ENCODE measurements at places on chromosomes 16 and 17.
A peak's percentile ranks its signal among the peaks of the same experiment; 100 is the strongest.

DNA sequence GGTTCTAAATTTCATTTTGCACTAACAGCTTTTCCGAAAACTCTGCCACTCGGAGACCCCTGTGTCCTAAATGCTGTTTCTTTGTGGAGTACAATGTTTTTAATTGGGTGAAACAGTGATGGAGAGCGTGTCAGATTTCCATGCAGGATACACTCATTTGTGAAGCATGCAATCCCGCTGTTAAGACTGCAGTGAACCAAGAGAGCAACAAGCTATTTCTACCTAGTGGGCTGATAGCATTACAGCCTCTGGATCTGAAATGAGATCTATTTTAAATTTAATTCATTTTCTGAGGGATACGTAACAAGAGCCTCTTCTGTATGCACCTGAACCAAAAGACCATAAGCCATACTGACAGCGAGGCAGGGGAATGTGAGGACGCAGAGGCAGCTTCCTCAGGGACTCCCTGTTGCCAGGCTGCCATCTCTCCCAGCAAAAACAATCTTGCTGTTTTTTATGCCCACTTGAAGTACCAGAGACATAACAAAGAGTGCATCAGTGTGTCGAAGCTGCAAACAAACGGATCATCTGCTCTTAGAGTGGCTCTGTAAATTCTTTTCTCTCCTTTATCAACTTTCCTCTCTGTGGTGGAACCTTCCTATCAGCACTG lies 199.9 kb upstream of the COX10 start:
- DNase-seq = no peak

GRCh38 chr16:9103546-9103945 lies 12.1 kb downstream of the HAPSTR1 start:
- DNase-seq = no peak

GRCh38 chr17:4913994-4914393 lies 11.1 kb upstream of the CHRNE start:
- no peak for DNase-seq

- DNase-seq = no peak
Observed at GRCh38 chr16:57720142-57720575, 15.4 kb upstream of the KATNB1 start.

- no peak for DNase-seq
Observed at GRCh38 chr17:68581863-68582645, 19.1 kb downstream of the FAM20A start.

- DNase-seq = no peak
Observed at GRCh38 chr16:21656795-21657768, 4.7 kb upstream of the IGSF6 start.

DNA sequence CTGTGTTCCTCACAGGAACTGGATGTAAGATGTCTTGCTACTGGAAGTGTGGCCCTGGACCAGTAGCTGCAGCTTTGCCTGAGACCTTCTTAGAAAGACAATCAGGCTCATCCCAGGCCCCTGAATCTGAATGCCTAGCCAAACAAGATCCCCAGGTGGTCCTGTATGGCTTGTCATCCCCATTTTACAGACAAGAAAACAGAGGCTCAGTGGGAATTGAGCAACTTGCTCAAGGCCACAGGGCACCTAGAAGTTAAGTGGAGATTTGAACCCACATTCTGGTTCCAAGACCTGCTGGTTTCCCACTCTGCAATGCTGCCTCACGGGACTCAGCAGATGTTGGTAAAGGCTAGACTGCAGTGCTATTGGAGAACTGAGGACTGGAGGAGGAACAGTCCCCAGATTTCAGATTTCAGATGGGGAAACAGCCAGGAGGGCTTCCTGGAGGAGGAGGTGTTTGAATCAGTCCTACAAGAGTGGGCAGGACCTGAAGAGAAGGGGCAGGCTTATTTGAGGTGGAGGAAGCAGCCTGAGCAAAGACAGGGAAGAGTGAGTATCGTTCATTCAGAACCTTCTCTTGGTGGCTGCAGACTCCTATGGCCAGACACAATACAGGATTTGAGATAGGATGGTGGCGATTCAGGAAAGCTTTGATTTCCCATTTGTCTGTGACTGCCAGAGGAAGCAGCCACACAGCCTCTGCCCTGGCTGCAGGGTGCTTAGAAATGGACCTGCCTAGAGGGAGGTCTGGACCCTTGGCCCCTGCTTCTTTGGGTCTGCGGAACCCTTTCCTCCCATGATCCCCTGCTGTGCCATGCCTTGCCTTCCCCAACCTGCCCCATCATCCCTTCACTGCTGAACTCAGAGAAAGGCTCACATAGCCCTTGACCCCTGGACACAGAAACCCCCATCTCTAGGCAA lies 233.4 kb upstream of the NLRP1 start:
- no peak for DNase-seq

DNA sequence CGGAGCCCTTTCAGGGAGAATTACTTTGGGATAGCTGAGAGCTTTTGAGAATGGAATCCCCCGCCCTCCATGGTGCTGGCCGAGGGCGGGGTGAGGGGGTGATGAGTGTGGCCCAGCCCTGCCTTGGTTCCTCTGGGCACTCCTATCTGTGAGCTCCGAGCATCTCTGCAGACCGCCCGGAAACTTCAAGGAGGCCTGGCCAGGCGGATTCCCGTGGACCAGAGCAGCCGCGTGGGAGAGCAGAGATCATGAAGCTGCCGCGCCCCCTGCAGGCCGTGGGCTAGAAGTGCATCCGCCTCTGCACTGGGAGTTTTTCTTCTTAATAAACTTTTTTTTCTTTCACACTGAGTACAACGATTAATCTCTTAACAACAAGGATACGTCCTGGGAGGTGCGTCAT lies 392.9 kb upstream of the EEF2KMT start:
- DNase-seq = peak; percentile 30

- DNase-seq = no peak
Observed at GRCh38 chr17:6018788-6019187, 51.4 kb upstream of the WSCD1 start.

- no peak for DNase-seq
Observed at GRCh38 chr17:15954222-15954621, 9.3 kb downstream of the ADORA2B start.

- no peak for DNase-seq
Observed at GRCh38 chr17:6592173-6592572, 35.8 kb upstream of the PITPNM3 start.

- DNase-seq = no peak
Observed at GRCh38 chr16:86307514-86307903, 202.8 kb upstream of the FOXF1 start.

DNA sequence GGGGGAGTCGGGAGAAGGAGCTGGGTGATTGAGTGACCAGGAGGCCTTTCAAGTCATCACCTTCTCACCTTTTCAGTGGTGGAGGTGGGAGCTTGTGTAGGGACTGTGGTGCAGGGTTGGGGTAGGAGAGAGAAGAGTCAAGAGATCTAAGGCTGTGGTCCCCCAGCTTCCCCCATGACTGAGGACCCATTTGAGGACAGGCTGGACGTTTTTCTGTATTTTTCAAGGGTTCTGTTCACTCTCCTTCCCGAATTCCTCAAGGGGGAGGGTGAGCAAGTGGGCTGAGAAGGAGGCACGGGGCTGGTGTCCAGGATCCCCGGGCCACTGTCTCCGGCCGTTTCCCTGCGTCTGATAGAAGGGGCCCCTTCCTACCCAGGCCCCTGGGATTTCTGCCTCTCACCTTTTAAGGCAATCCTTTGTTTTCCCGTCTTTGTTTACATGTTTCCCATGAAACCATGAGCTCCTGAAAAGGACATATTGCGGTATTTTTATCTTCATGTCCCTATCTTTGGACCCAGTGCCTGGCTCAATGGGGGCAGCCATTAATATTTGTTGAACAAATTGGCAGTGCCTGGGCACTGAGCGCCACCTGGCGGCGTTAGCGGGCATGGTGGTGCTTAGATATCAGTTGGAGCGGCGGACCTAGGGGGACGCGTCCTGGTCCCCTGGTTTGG lies 9.2 kb upstream of the CD300A start:
- peak; percentile 74 for DNase-seq

GRCh38 chr17:1860978-1861377 lies 31.2 kb downstream of the RPA1 start:
- DNase-seq = no peak

- DNase-seq = no peak
Observed at GRCh38 chr16:76940251-76940650, 250.7 kb upstream of the MON1B start.

GRCh38 chr17:11279776-11280344 lies 38.8 kb downstream of the SHISA6 start:
- DNase-seq = no peak

GRCh38 chr17:18248300-18248731 lies 10.2 kb downstream of the FLII start:
- DNase-seq = peak; percentile 48

GRCh38 chr17:15392326-15392741 lies 50.9 kb upstream of the TEKT3 start:
- no peak for DNase-seq

DNA sequence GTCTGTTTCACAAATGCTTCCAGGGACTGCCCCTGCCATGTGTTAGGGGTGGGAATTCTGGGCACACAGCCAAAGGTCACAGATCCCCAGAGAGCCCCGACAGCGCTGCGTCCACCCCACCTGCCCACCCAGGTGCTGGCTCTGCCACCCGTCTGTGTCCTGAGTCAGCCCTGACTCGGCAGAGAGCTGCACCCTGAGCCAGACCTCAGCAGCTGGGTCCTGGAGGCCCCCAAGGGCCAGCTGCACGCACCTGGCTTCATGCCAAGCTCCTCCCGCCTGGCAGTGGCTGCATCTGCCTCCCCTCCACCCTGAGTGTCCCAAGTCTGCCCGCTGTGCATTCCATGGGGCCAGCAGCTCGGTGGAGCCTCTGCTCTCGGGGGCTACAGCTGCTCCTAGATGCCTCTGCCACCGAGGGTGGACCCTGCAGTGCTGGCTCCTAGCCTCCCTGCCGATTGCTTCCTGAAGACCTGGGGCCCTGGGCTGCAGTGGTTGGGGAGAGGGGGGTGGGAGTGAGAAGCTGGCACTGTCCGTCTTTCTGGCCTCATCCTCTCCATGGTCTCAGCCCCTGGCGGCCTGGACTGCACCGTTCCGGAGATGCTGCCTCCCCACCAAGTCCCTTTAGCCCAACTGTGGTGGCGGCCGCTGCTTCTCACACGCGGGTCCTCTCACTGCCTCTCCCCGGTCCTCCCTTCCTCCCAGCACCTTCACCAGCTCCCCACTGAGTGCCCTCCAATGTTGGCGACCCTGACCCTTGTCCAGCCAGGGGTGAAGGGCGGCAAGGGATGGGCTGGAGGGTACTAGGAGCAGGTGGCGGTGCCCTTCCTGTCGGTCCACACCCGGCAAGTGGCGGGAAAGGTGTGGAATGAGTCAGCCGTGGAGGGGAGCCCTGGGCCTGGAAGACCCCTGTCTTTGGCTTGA lies 3.0 kb downstream of the SECTM1 start:
- DNase-seq = no peak

GRCh38 chr17:43354371-43354770 lies 44.4 kb upstream of the ARL4D start:
- no peak for DNase-seq

- DNase-seq = no peak
Observed at GRCh38 chr16:14499110-14499509, 130.9 kb downstream of the PARN start.

DNA sequence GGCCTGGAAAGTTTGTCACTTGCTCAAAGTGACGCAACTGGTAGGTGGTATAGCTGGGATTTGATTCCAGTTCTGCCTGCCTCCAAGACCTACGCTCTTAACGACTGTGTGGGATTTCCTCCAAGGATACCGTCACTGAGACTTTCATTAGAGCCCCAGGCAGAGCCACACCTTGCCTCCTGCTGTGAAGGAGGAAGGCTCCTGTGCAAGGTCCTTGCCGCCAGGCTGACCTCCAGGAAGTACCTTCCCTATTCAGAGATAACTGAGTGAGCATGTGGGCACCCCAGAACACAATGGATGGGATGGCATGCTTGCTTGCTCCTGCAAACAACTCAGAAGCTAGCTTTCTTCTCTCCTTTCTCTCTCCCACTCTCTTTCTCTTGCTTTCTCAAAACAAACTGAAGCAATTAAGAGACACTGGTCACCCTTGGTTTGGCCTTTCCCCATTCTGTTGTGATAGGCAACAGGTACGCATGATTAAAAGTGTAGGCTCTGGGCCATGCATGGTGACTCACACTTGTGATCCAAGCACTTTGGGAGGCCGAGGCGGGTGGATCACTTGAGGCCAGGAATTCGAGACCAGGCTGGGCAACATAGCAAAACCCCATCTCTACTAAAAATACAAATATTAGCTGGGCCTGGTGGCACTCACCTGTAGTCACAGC lies 30.7 kb downstream of the CACNG3 start:
- DNase-seq = no peak

GRCh38 chr16:66511602-66512271 lies 38.2 kb downstream of the TK2 start:
- DNase-seq = no peak

DNA sequence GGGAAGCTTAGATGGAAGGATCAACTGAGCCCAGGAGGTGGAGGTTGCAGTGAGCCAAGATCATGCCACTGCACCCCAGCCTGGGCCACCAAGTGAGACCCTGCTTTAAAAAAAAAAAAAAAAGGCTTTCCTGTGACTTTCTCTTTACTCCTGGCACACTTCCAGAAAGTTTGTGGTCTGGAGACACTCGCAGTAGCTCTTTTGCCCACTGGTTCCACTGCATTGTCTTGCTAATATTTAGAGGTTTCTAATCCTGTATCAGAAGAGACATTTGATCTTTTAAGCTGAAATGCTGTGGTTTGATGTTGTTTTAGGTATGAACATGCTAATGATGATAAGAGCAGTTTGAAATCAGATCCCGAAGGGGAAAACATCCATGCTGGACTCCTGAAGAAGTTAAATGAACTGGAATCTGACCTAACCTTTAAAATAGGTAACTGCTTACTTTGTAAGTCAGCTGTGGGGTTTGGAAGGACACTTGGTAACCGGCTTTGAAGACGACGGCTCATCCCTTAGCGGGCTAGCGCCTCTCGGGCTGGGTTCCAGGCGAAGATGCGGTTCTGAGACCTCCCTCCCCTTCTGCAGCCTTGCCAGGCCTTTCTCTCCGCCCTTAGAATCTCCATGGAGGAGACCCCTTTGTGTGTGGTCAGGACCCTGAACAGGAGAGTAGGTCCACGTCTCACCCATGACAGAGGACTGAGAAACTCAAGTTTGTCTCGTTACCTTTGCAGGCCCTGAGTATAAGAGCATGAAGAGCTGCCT lies 23.1 kb downstream of the NTAN1 start:
- DNase-seq = no peak

GRCh38 chr17:45451131-45451530 lies 18.5 kb upstream of the ARHGAP27 start:
- no peak for DNase-seq

GRCh38 chr16:77169650-77170236 lies 21.2 kb upstream of the MON1B start:
- peak; percentile 42 for DNase-seq
